Activated CD8-positive, alpha-beta memory T cell treated with anti-CD3 and anti-CD28 coated beads for 48 hours (primary cell): ENCODE measurements at places on chromosomes 5 and 9.
A peak's percentile ranks its signal among the peaks of the same experiment; 100 is the strongest.

DNA sequence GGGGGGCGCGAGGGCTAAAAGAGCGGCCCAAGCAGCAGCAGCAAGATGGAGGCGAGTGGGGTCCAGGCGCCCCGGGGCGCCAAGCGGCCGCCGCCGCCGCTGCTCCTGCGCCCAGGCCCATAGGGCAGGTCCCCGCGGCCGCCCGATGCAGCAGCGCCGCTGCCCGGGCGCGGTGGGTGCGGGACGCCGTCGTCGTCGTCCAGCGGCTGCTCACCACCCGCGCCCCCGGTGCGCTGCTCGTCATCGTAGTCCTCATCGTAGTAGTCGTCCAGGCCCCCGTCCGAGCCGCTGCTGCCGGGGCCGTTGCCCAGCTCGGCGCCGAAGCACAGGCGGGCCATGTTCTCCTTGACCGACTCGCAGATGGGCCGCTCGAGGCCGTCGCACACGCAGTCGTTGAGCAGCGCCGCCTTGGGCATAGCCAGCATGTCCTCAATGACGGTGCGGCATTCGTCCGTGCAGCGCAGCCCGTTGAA, 1.5 kb downstream of the GAS1 start:
- no peak for DNase-seq

GRCh38 chr5:77376609-77377300, 115.4 kb downstream of the WDR41 start:
- no peak for DNase-seq

GRCh38 chr5:75558981-75559632, 47.4 kb downstream of the POLK start:
- no peak for DNase-seq

DNA sequence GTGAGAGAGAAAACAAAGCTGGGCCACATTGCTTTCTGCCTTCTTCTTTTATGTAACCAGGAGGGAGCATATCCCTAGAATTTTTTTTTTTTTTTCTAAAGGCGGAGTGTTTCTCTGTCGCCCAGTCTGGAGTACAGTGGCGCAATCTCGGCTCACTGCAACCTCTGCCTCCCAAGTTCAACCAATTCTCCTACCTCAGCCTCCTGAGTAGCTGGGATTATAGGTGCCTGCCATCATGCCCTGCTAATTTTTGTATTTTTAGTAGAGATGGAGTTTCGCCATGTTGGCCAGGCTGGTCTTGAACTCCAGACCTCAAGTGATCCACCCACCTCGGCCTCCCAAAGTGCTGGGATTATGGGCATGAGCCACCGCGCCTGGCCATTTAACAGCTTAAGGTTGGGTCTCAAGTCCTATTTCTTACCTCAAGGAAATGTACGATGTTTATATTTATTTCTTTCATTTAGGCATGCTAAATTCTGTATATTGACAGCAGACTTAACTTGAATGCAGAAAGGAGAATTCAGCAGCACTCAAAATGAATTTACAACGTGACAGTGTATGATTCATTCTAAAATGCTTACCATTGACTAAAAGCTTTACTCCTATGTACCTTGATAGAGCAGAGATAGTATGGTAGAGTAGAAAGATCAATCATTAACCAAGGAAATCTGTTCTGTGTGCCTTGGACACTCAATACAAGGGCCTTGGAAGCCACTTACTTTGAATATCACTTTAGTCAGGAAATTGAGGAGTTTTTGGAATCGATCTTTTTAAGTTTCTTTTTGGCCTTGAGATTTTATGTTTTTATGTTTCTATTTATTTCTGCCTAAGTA, 100.9 kb downstream of the F2RL2 start:
- DNase-seq: no peak

DNA sequence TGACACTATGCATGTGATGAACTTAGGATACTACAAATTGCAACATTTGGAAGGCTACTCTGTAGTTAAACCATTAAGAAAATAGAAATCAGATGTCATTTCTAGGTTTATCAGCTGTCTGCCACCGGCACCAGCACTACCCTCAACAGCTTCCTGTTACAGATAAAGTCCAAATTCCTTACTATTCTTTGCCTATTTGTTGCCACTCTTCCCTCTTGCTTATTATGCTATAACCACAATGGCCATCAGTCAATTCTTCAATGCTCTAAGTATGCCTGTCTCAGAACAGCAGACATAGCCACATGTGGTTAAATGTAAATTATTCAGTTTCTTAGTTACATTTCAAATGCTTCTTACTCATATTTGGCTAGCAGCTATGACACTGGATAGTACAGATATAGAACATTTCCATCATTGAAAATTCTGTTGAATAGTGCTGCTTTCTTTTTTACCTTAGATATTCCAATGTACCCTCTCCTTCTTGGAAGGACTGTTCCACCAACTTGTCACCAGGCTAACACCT, 21.0 kb downstream of the DHX29 start:
- DNase-seq: no peak

DNA sequence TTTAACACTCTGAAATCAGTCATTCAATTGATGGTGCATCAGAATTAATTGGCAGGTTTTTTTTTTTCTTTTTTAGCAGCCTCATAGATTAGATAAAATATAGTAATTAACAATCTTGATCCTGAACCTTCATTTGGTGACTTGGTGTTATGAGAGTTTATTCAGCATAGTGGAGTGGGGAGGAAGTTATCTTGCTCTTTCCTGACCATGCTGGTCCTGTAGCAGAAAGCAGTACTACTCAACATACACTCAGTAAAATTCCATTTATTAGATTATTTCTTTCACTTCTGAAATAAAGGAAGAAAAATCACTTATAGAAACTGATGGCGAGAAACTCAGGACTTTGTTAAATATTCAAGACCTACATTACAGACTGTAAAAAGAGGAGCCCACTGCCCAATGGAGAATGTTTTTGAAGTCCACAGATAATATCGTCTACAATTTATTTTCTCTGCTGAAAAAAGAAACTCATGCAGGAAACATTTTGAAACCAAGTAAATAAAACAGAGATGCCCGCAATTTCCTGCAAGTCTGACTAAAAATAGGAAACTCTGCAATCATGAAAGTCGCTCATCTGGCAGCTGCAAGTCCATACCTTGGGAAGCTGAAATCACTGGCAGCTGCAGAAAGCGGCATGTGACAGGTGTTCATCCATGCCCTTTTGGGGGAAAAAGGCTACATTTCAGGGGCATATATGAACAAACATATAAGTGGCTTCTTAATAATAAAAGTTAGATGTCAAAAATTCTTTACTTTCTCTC, 233.2 kb upstream of the RFX3 start:
- DNase-seq: no peak

DNA sequence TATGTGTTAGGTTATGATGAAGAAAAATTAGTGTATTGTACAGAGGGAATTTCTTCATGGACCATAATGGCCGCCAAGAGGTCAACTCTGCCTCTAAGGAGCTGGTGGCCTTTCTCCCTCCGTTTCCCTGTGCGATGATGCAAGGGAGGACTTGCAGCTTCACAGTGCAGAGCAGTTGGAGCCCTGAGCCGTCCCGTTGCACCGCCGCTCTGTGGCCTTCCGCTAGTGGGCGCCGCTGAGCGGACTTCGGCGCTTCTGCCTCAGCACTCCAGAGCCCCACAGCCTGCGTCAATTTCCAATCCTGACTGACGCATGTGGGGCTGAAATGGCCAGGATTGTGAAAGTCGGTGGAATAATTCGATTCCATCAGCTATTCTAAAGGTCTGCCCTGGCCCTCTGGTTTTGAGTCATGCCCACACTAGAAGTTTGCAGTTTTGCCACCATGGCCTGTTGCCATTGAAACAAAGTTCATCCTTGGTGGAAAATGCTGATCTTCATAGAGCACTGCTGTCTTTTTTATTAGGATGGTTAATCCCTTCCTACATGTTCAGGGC, 22.7 kb upstream of the LECT2 start:
- DNase-seq: peak; percentile 20

- no peak for DNase-seq
These were observed 82.6 kb downstream of the DOCK2 start for GRCh38 chr5:169719360-169720314.

DNA sequence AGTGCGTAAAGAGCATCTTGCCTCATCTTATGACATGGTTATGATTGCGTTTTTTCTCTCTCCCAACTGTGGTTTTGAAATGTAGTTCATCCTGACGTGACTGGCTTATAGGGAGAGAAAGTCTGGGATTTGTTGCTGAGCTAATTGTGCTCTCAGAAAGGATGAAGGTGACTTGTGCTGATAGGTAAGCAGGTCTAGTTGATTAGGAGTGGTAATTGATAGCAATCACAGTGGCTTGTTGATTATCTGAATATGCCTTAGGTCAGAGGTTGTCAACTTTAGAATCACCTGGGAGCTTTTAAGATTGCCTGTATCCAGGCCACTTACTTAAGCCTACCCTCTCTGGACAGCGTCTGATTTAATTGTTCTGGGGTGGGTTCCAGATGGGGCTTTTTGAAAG, 117.8 kb downstream of the TLE4 start:
- DNase-seq: no peak

DNA sequence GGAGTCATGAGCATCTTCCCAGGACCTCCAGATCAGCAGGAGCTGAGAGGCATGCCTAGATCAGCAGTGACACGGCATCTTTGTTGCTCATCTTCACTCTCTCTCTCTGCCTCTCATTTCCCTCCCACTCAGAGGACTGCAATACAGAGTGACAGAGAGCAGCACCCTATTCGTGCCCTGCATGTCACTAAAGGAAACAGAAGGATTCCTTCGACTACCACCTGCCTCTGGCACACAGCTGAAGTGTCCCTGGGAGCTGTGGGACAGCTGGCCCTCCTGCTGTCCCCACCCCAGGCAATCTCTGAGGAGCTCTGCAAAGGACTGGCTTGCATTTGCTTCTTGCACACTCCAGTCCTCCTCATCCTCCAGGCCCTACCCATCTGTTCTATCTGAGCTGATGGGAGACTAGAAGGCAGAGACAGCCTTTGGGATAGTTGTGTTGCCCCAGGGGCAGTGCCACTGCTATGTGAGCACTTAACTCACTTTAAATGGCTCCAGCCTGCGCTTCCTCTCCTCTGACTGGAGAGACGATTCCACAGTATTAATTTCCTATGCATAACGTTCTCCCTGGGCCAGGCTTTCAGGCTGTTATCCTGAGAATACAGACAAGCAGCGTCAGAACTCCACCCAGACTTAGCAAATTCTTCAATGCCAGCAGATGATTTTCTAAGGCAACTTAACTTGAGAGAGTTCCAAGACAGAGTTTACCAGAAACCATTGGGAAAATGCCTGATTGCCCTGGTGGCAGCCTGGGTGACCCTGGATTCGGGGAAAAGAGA, 167.6 kb upstream of the MAP1B start:
- DNase-seq: no peak

DNA sequence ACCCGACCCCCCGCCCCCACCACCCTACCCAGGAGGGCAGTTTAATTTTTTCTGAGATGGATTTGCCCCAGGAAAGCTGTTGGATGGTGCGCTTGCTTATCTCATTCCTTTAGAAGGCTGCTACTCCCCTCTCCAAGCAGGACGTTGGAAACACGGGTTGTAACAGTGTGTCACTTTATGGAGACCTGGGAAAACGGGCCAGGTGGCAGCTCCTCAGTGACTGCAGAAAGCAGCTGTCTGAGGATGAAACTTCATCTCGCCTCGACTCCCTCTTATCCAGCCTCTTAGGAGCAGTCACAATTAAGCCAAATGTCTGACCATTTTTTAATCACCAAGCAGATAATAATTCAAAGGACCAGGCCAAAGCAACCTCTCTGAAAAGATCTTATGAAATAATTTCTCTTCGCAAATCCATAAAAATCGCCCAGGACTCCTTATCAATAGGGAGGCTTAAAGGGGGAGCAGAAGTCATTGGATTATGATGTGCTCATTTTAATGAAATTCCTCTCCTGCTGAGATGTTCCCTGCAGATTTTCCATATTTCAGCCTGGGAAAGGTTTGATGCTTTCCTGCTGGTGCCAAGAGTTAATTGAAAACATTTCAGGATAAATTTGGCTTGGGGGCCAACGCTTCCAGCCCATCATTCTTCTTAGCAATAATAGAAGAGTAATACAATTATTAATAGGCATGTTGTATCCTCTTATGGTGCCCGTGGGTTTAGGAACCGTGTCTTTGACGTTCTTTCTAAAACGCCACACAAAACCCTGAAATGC, 26.0 kb downstream of the GAS1 start:
- DNase-seq: no peak

- DNase-seq: no peak
These were observed 21.3 kb downstream of the PTTG1 start for GRCh38 chr5:160442824-160443431.

GRCh38 chr5:24642022-24642421, 2.8 kb downstream of the CDH10 start:
- DNase-seq: no peak

- DNase-seq: no peak
These were observed 402.9 kb upstream of the CLINT1 start for GRCh38 chr5:158261674-158262367.

- DNase-seq: no peak
These were observed 9.1 kb upstream of the ZBTB34 start for GRCh38 chr9:126851286-126851880.

GRCh38 chr5:87051502-87052113, 216.1 kb upstream of the RASA1 start:
- DNase-seq: no peak

DNA sequence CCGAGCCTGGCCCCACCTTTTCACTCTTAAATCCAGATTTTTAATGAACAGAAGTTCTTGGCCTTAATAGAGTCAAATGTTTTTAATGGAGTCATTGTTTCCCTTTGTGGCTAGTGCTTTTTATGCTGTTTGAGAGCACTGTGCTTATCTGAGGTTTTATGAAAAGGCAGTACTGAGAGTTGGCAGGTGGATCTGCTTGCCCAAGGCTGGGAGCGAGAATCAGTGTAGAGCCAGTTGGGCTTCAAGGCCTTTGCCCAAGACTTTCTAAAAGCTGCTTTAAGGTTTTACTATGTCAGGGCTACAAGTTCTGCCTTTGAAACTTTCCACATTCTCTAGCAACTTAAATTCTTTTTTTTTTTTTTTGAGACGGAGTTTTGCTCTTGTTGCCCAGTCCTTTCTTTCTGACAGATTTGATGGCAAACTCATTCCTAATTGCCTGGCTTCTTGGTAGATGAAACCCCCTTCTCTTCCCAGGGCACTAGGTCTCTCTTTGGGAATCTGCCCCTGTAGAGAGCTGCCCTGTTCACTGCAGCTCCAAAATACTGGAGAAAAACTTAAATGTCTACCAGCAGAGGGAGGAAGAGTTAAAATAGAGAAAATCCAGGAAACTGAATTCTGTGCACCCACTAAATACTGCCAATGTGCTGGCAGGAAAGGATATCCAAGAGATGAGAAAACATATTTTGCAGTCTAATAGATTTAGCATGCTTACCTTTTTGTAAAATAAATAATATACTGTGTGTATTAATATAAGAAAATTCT, 36.9 kb upstream of the CDK20 start:
- DNase-seq: no peak

GRCh38 chr5:140041492-140042392, 1.4 kb downstream of the NRG2 start:
- no peak for DNase-seq

- no peak for DNase-seq
These were observed 73.0 kb downstream of the RASEF start for GRCh38 chr9:82989929-82990328.

DNA sequence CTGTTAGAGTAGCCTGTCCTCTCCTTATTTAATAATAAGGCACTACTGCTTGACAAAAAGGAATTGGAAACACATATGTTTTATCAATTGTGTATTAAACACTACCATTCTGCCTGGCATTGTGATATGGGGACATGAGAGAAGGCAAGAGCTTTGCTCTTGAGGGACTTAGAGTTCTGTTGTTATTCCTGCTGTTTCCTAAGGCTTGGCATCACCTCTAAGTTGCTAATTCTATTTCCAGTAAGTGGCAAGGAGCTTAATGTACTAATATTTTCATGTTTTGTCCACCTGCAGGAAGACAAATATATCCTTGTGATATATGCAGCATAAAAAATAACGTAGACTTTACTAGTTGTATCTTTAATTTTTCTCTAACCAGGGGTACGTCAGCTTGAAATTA, 12.6 kb downstream of the HMGCR start:
- no peak for DNase-seq

GRCh38 chr5:149376711-149377447, 2.2 kb downstream of the IL17B start:
- no peak for DNase-seq
